ENCODE measurements at places on chromosomes 7 and 10.

DNA sequence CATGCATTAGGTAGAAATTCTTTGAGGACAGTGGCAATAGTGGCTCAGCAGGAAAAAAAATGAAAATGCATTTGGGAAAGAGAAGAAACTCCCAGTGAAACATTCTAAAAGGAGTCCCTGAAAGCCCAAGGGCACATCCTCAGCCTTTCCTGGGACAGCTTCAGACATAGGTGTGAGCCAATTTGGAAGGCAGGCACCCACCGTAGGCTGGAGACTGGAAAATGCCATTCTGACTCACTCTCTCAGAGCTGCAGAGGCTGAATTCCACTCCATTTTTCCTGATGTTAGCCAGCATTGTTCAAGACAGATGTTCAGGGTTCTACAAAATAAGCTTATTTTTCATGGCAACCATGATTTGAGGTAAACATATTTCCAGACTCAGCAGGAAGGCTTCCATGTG lies 379.0 kb upstream of the FZD8 start:
- no peak for DNase-seq

DNA sequence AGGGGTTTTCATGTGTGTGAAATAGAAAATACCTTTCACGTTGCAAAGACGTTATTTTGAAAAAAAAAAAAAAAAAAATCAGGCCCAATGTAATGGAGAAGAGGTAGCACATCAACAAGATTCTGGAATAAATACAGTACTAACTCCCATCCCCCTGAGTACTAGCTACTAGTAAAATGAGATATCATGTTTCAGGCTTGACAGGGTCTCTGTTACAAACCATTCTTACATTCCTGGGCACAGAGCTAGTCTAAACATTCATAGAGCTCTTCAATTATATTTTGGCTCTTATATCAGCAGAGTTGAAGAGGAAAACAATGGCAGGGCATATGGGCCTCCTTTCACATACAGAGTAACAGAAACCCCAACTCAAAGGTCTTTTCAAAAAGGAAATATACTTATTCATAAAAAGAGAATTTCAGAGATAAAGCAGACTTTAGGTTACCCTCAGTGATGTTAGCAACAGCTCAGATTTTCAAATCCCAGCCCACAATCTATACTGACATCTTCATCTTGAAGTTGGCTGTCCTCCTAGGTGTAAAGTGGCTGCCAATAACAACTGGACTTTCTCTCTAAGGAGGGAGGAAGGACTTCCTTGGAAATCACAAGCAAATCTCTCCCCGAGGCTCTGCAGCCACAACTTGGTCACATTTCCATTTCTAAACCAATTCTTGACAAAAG lies 18.6 kb downstream of the C7orf33 start:
- no peak for DNase-seq

DNA sequence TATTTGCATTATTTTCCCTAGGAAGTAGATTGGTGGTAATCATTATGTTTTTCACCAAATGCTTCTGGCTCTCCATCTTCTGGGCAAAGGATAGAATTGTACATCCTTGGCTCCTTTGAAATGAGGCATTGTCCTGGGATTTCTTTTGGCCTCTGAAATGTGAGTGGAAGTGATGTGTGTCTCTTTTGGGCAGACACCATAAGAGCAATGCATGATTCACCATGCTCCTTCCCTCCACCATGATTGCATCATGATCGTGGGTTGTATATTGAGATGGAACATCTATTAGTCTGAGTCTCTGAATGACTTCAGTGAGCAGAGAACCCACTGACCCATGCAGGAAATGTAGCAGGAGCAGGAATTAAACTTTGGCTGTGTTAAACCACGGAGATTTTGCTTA lies 49.2 kb downstream of the ADRA2A start:
- no peak for DNase-seq

- no peak for DNase-seq
Measured at GRCh38 chr7:144731661-144732351, 104.0 kb downstream of the TPK1 start.

- no peak for DNase-seq
Measured at GRCh38 chr7:141161550-141162535, 88.0 kb downstream of the TMEM178B start.
